ENCODE measurements at places on chromosomes 11 and 22.

GRCh38 chr11:2508793-2509192, 64.0 kb downstream of the KCNQ1 start:
- DNase-seq: no peak

- no peak for DNase-seq
Observed at GRCh38 chr11:69587454-69588090, 53.4 kb upstream of the CCND1 start.

DNA sequence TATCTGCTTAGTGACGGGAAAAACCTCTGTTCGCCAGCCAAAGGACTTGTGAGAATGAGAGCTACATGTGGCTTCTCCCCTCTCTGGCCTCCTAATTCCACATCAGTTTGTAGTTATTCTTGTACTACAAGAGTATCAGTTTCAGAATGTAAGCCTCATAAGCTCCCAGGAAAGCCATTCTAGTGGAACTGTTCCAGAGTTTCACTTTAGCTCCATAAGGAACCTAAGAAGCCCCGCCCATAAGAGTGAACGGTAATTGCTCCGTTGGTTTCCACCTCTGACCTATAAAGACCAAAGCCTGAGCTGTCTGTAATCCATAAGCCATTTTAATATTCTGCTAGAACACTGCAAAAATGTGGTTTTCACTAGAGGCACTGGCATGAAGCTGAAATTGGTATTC, 53.0 kb downstream of the SIK3 start:
- no peak for DNase-seq

DNA sequence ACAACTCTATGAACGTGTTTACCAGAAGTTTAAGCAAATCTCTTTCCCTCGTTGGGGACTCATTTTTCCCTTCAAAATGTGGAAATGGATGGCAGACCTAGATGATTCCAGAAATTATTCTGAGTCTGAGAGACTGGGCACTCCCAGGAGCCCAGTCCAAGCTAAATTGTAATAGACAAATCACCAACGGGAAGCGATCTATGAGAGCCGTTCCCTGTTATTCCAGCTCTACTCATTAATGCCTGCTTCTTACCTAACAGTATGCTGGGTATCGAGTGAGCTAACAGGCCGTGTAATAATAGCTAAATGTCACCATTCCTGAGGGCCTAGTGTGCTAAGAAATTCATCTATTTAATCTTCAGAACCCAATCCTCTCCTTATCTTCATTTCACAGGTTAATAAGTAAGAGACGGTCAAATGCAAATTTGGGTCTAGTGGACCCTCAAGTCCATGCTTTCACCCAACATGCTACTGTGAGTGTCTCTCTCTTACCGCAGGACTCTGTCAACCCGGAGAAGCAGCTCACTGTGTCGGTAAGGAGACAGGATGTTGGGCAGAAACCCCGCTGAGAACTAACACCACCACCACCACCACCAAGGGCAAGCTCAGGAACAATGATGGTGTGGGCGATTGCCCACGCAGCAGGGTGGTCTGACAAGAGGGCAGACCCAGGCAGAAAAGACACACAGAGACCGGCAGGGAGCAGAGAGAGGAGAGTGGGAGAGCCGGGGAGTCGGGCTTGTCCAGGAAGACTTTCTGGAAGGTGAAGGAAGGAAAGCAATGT, 57.1 kb upstream of the TIMP3 start:
- no peak for DNase-seq

GRCh38 chr11:94834911-94835593, 66.9 kb downstream of the AMOTL1 start:
- no peak for DNase-seq

- no peak for DNase-seq
Observed at GRCh38 chr11:76614471-76615179, 55.9 kb downstream of the LRRC32 start.

All from DMS53 (cell line).